GM12878 (cell line): ENCODE measurements at places on chromosomes 5 and 9. TPM values are rescaled to one million over a fixed set of nuclear protein-coding genes. Genes with fewer than 3 reads are reported as not detected.

DNA sequence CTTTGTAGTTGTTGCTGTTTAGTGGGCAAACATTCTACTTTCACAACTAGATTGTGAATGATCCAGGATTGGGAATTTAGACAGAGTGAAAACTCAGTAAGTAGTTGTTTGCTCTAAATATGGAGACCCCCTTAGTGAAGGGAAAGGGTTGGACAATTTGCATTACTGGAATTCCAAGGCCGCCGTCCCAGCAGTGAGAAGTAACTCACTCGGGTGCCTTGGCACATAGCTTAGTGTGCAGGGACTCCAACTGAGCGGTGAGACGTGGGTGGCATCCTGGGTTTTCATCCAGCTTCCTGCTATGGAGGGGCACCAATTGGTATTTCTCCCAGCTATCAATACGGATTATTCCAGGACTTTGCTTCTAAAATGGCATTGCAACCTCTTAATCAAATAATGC is 69.7 kb upstream of the FCN1 start:
- DNase-seq = no peak

Gene BTNL8
- not detected in 2 replicates for total RNA-seq

GRCh38 chr5:107696498-107696897 is 25.8 kb upstream of the EFNA5 start:
- DNase-seq = no peak

DNA sequence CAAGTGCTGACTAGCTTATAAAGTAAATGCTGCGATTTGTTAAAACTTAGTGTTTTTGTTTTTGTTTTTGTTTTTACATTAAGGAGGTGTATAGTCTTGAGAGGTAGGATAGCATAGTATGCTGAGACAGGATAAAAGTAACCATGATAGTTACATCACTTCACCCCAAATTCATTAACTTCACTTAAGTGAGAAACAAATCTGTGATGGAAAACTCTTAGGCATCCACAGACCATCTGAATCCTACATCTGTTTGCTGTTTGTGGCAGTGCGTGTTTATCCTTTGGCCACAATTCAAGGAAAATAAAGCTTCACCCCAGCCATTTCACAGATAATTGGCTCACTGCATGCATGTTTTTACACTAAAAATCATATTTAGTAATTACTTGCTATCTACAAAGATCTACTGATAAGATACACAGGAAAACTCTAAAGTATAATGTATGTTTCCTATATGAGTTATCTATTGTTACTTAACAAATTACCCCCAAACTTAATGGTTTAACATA is 82.0 kb downstream of the ZNF622 start:
- DNase-seq = no peak

Gene F12
- total RNA-seq = 5.8 and 7.1 TPM in 2 replicates

Gene PPP6C
- 41.2 and 43.4 TPM in 2 replicates for total RNA-seq

Gene TMEFF1
- 0.38 and 0.58 TPM in 2 replicates for total RNA-seq

GRCh38 chr5:166341740-166342337 is 1949.6 kb upstream of the WWC1 start:
- no peak for DNase-seq

GRCh38 chr5:180498378-180498777 is 4.2 kb downstream of the CNOT6 start:
- DNase-seq = no peak

DNA sequence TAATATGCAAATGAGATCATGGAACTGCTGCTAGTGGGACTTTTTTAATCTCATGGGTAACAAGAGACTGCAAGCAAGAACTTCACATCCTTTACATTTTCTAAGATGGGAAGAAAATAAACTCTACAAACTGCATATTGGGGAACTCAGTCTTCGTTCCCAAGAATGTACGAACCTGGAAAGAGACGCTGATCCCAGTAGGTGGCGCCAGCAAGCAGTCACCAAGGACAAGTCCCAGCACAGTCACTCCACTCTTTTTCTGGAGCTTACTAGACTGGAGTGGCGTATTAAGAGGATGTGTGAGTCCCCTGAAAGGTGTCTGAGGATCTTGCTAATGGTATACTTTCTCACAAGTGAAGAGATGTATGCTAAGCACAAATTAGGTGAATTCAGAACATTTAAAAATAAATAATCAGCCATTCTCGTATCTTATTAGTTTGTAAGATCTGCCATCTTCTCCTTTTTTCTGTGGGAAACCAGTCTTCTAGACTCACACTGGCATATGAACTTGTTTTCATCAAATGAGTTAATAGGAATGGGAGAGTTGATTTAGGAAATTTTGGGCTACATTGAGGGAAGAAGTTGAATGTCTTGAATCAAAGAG is 16.0 kb upstream of the PUM3 start:
- DNase-seq = no peak

GRCh38 chr5:177317959-177318377 is 6.3 kb upstream of the MXD3 start:
- DNase-seq = no peak

- no peak for DNase-seq
Observed at GRCh38 chr5:61409568-61409967, 77.5 kb downstream of the ZSWIM6 start.

DNA sequence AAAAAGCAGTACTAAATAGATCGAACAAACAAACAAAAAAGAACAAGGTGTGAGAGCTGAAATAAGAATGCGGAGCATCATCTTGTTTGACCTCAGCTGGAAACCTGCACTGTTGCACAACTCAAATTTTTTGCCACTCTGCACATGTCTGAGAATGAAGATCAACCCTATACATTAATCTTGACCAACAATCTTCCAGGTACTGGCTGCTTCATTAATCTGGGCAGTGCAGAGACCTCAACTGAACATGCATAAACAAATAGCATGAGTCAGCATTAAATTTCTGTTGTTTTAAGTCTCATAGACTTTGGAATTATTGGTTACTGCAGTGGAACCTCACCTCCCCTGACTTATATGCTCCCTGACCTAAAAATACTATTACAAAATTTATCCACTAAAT is 114.6 kb upstream of the FTMT start:
- DNase-seq = no peak

- no peak for DNase-seq
Observed at GRCh38 chr9:87443006-87443405, 54.7 kb upstream of the DAPK1 start.

Gene RABGAP1
- total RNA-seq = 24.5 and 26.6 TPM in 2 replicates

- no peak for DNase-seq
Observed at GRCh38 chr9:122642226-122642625, 15.2 kb downstream of the OR1B1 start.

GRCh38 chr9:104177676-104178075 is 83.6 kb downstream of the SMC2 start:
- no peak for DNase-seq

- DNase-seq = no peak
Observed at GRCh38 chr5:88879724-88880123, 3.3 kb downstream of the MEF2C start.

GRCh38 chr9:98607787-98608186 is 100.9 kb downstream of the GABBR2 start:
- no peak for DNase-seq

Gene MARCOL
- total RNA-seq = not detected in 2 replicates

DNA sequence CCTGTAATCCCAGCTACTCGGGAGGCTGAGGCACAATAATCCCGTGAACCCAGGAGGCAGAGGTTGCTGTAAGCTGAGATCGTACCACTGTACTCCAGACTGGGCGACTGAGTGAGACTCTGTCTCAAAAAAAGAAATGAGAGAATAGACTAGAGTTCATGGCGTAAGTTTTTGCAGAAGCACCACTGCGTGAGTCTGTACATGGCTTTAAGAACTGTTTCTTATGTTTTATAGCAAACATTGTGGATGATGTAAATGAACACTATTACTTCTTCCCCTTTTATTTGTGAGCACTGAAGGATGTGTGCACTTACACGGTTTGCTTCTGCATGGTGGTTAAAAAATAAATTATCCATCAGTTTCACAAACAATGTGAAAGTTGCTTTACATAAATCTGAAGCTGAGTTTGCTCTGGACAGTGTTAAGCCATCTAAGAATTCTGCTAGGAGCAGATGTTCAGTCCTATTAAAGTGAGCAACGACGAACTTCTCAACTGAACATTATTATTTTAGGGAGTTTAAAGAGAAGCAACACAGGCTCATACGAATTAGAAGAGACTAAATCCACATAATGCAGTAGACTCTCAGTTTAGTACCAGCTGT is 52.5 kb downstream of the ZFAND5 start:
- no peak for DNase-seq

GRCh38 chr5:1321576-1321975 is 23.3 kb downstream of the CLPTM1L start:
- no peak for DNase-seq

GRCh38 chr5:100898504-100899346 is 4.4 kb downstream of the ST8SIA4 start:
- no peak for DNase-seq

GRCh38 chr5:146474065-146474464 is 26.9 kb downstream of the TCERG1 start:
- DNase-seq = no peak

DNA sequence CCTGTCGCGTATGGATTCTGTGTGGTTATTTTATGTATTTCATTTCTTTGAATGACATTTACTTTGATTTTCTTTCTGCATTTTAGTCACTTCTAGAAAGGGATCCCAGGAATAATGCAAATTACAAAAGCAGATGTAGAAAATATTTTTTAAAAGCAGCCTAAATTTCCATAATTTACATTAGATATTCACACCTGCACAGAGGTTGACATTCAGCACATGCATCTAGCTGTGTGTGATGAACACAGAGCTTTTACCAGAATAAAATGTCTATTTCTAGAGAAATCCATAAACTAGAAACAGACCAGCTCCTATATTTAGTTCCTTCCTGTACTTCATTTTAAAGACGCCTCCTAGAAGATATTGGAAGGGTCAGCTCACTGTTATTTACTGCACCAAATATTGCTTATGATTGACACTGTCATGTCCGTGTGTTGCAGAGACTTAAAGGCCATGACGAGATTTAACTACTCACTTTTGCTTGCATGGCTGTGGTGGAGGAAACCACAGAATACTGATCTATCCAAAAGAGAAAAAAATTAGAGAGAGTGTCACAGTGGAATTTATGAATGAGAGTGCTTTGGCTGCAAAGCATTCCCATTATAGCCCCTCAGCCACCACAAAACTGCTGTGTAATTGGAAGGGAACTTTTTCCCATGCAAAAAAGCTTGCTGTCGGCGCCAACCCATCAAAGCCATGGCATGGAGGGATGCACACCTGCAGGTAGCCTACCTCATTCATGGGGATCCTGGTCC is 58.1 kb downstream of the EBF1 start:
- DNase-seq = no peak

GRCh38 chr5:14186059-14186830 is 43.1 kb downstream of the TRIO start:
- no peak for DNase-seq

GRCh38 chr9:29575219-29575618 is 2001.9 kb upstream of the C9orf72 start:
- no peak for DNase-seq

DNA sequence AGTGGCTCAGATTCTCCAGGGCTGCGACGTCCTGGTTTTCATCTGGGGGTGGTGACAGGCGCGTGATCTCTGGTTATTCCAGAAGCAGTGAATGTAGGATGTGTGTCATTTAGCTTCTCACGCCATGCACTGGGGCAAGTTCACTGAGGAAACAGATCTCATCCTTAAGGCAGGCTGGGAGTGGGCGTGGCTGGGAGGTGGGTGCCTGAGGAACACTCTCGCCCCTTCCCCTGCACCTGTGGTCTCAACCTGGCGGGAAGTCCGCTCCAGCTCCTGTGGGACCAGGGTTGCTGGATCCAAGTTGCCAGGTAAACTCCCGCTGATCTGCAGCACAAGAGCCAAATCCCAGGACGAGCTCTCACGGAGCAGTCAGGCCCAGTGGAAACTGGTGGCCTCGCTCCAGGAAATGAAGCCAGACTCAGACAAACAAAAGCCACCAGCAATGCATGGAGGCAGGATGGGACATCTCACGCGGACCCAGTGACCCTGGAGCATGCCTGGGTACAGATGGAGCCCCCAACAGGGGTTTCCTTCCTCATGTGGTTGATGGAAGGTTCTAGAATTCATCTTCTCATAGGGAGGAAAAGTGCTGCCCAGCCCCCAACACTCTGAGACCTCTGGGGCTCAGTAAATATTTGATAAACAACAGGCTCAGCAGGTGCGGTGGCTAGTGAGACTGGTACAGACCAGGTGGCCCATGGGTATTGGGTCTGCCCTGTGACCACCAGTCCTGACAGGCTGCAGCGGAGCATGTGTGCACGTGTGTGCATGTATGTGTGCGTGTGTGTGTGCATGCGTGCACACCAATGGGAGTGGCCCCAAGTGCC is 16.3 kb upstream of the SLC12A7 start:
- DNase-seq = no peak

GRCh38 chr5:158121678-158122077 is 262.7 kb upstream of the CLINT1 start:
- no peak for DNase-seq

GRCh38 chr9:18985464-18985951 is 47.5 kb downstream of the SAXO1 start:
- no peak for DNase-seq

DNA sequence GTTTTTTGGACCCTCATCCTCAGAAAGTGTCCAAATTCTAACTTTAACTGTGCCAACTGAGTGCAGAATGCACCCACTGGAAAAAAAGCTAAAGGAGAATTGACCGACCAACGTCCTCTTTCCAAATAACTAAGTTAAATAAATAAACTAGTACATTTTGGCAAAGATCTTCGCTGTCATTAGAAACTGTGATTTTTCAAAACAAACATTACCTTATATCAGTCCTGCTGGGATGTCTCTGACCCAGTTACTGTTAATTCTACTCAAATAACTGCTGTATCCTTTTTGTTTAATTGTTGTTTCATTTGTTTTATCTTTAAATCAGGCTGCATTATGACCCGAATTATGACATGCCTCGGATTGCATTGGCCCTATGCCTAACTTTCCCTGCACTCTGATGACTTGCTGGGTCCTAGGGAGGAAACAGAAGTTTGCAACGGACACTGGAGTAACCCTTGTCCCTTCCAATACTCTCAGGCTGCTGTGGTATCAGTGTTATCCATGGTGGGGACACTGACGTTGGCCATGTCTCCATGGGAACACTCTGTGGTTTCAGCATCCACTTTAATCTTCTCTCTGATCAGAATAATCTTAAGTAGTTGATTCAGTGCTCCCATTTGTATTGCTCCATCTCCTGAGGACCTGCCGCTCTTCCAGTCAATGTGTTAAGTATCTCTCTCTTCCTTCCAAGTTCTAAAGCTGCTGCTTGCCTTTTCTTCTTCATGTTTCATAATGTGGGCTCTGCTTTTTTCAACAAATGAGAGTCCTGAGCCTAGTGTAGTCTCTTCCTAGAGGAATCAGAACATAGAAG is 11.1 kb upstream of the IFNA5 start:
- DNase-seq = no peak

Gene TMEM215
- total RNA-seq = not detected in 2 replicates

Gene CDC25C
- 9.2 and 10.2 TPM in 2 replicates for total RNA-seq

Gene GPR150
- 0.92 and 1.3 TPM in 2 replicates for total RNA-seq

Gene CDKN2A
- 28.0 and 30.6 TPM in 2 replicates for total RNA-seq
